ENCODE measurements at places on chromosomes 6 and 20.

DNA sequence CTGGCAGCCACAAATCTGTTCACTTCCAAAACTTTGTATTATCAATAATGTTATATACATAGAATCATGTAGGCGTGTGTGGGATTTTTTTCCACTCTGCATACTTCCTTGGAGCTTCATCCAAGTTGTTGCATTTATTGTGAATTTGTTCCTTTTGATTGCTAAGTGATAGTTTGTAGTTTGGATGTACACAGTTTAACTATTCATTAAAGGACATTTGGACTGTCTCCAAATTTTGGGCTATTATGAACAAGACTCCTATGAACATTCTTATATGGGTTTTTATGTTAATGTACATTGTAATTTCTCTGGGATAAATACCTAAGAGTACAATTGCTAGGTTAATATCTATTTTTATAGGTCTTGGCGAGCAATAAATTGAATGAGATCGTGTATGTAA is 36.2 kb upstream of the GCNT2 start:
- no peak for DNase-seq

GRCh38 chr6:161745128-161745527 is 471.3 kb upstream of the AGPAT4 start:
- no peak for DNase-seq

GRCh38 chr6:147081076-147081609 is 123.1 kb upstream of the STXBP5 start:
- DNase-seq, result no peak

- no peak for DNase-seq
Measured at GRCh38 chr6:136323431-136324112, 33.9 kb upstream of the BCLAF1 start.

- peak; percentile 74 for DNase-seq
Measured at GRCh38 chr6:37324131-37325033, 29.4 kb upstream of the RNF8 start.

DNA sequence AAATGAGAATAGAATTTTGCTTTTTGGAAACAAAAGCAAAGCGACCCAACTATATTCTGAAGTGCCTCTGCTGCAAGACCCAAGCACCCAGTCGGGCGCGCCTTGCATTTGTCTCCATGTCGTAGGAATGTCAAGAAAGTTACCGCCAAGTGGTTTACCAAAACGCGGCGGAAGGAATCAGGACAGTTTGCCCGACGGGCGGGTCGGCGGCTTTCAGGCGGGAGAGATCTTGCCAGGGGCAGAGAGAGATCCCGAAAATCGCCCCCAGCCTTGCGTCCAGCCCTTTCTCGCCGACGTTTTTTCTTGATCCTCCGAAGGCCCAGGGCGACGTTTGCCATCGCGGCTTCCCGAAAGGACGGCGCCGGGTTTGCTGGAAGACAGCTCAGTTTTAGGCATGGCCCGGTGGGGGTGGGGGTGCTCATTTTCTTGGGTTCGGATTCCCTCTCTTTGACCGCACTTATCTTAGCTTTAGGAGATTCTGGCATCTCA is 4.0 kb upstream of the LIN28B start:
- no peak for DNase-seq

GRCh38 chr6:100806296-100806695 is 74.8 kb downstream of the ASCC3 start:
- no peak for DNase-seq

GRCh38 chr20:35306931-35307517 is 14.8 kb upstream of the FAM83C start:
- DNase-seq, result peak; percentile 58

DNA sequence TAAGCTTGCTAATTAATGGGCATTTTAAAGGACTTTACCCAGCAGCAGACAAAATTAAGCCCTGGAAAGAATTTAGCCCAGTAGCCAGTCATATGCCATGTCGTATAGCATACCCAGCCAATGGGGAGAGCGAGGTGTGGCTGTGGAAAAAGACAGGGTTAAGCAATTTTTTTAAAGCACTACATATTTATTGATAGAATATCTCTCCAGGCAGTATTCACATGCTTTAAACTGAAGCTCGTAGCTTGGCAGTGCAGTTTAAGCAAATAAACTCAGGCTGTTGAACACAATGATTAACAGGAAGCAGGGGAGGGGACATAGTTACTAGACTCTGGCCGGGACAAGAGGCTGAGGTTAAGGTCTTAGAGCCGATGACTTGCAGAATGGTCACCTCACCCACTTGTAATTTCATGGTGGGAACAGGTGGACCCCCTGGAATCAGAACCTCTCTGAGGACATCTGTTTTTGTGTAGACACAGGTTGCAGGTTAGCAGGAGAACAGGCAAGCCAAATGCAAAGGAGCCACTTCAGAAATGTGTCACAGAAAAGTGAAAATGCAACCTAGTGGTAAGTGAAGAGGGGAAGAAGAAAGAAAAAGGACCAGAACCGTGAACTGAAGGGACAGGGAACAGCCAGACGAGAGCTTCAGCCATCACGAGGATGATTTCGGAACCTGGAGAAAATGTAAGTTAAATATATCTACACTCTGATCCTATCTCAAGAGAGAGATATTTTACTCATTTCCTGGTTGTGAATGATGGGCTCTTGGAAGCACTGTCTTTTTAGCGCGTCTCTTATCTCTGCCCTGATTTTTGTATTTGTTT is 7.2 kb downstream of the GCNT2 start:
- DNase-seq, result peak; percentile 72

GRCh38 chr20:63055575-63056235 is 48.9 kb upstream of the BHLHE23 start:
- DNase-seq, result no peak

GRCh38 chr20:19648024-19648423 is 110.0 kb upstream of the RIN2 start:
- no peak for DNase-seq

DNA sequence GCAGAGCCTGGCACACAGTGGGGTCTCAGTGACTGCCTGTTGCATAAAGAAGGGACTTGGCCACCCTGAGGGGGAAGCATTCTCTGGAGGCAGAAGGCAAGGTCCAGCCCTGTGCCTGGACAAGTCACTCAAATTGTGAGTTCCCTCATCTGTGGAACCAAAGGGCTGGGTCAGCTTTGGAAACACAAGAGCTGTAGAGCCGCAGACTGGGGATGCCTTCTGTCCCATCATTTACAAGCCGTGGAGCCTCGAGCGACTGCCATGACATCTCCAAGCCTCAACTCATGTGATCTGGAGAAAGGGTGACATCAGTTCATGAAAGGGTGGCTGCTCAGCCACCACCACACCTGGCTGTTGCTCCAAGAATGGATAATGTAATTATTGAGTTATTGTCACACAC is 20.4 kb upstream of the SIRPD start:
- DNase-seq, result no peak

DNA sequence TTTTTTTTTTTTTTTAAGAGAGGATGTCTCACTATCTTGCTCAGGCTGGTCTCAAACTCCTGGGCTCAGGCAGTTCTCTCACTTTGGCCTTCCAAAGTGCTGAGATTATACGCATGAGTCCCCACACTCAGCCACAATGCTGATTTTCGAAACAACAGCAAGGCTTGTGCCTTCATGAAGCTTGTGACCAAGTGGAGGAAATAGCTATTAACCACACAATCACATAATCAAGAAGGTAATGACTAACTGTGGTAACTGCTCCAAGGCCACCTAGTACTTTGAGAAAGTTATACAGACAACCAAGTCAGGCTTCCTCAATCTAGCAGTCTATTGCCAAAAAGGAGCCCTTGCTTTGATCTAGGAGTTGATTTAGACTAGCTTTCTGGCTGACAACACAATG is 46.3 kb downstream of the SOD2 start:
- peak; percentile 42 for DNase-seq

DNA sequence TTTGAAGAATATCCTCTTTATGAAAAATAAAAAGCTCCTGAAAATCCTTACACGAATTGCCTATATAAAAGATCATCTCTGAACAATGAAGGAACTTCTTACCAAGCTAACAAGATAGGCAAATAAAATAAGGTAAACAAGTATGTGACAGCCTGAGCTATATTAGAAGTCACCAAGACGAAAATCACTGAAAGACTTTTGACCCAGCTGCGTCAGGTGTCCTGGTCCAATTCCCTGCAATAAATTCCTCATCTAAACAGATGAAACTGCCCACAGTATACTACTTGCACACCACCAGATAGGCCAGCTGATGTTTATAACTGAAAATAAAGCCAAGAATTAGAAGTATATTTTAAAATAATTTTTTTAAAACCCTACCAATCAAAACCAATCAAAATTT is 67.4 kb upstream of the RUNX2 start:
- DNase-seq, result no peak

DNA sequence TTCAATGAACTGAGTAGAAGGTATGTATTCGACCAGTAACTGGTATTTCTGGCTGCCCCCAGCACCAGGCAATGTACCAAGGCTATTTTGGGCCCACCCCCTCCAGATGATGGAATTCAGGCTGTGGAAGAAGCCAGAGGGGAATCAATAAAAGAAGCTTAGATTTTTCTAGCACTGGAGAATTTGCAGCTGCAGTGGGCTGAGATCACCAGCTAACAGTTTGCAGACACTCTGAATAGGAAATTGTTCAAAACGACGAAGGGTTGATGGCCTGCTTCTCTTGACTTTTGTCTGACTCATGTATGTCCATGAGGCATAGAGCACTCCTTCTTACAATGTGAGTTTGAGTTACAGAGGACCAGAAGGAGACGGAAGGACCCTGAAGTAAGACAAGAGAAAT is 32.4 kb upstream of the FBXO9 start:
- no peak for DNase-seq

GRCh38 chr6:19690325-19691075 is 146.7 kb upstream of the ID4 start:
- DNase-seq, result no peak

DNA sequence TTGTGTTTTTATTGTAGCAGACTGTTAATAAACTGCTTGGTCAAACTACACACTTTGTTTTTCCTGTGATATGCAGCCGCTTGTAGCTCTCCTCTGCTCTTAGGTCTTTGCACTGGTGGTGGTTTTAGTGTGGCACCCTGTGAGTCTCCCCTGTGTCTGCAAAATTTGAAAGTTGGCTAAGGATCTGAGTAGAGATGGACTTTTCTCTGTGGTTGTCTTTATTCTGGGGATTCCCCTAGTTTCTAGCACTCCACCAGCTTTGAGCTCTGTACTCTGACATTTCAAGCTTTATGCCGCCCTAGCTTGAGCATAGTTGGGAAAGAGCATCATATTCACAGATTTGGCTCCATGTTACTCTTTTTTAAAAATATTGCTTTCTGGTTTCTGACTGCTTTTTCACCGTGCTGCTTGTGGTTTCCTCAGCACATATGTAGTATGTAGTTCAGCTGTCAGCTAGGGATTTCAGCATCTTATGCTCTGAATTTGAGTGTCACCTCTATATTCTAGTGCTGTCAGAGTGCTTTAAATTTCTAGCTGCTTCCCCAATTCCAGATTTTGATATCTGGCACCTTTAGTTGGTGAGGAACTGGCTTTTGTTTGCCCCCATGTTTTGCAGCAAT is 25.4 kb downstream of the CDYL start:
- peak; percentile 33 for DNase-seq

DNA sequence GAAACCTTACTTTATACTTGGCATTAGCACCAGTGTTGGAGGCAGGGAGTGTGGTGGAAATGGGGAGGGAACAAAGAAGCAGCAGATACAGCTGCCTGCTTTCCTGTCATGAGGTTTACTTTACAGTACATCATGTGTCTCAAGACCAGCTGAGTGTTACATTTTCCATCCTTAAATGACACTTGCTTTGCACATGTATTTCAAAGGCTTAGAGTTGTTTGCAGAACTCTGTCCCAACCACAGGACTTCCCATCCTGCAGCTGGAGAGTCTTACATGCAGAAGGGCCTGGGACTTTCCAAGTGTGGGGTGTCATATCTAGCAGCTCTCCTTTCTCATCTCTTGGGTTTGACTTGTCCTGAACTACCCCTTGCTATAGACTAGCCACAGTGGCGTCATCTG is 395.9 kb downstream of the DHX35 start:
- no peak for DNase-seq

GRCh38 chr20:39800111-39800510 is 838.0 kb downstream of the DHX35 start:
- no peak for DNase-seq

DNA sequence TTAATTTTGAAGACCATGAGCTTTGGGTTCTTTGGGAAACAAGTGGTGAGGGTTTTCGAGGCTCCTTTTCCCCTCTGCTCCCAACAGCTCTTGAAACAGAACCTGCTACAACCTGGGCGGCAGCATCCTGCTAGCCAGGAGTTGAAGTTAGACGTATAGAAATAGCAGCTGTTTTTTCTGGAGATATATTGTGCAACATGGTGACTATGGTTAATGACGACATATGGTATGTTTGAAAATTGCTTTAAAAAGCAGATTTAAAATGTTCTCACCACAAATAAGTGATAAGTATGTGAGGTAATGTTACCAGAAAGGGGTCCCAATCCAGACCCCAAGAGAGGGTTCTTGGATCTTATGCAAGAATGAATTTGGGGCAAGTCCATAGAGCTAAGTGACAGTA is 138.9 kb downstream of the PDE7B start:
- no peak for DNase-seq

GRCh38 chr6:67544851-67545452 is 1090.1 kb upstream of the ADGRB3 start:
- no peak for DNase-seq

- peak; percentile 30 for DNase-seq
Measured at GRCh38 chr6:144211160-144211559, 60.8 kb downstream of the STX11 start.

- DNase-seq, result no peak
Measured at GRCh38 chr20:34618676-34619075, 58.2 kb downstream of the PIGU start.

GRCh38 chr20:24653306-24653705 is 183.9 kb downstream of the SYNDIG1 start:
- DNase-seq, result no peak

DNA sequence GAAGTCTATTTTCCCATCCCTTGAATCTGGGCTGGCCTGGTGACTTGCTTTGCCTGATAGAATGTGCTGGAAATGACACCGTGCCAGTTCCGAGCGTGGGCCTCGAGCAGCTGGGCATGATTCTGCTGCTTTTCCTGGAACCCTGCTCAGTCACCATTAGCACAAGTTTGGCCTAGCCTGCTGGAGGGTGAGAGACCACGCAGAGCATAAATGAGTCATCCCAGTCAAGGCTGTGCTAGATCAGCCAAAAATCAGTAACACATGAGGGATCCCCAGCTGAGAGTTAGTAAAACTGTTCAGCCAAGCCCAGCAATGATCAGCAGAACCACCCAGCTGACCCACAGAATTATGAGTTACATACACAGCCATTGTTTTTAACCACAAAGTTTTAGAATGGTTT is 74.8 kb upstream of the TOP1 start:
- DNase-seq, result peak; percentile 35

- no peak for DNase-seq
Measured at GRCh38 chr6:69880601-69881000, 14.2 kb downstream of the COL19A1 start.

All from activated CD4-positive, alpha-beta T cell treated with anti-CD3 and anti-CD28 coated beads, Interleukin-2, amount 50 U/mL, for 16 hours (primary cell).